Amniotic epithelial cell (primary cell): ENCODE measurements at places on chromosomes 12 and 14.
A peak's percentile ranks its signal among the peaks of the same experiment; 100 is the strongest.

DNA sequence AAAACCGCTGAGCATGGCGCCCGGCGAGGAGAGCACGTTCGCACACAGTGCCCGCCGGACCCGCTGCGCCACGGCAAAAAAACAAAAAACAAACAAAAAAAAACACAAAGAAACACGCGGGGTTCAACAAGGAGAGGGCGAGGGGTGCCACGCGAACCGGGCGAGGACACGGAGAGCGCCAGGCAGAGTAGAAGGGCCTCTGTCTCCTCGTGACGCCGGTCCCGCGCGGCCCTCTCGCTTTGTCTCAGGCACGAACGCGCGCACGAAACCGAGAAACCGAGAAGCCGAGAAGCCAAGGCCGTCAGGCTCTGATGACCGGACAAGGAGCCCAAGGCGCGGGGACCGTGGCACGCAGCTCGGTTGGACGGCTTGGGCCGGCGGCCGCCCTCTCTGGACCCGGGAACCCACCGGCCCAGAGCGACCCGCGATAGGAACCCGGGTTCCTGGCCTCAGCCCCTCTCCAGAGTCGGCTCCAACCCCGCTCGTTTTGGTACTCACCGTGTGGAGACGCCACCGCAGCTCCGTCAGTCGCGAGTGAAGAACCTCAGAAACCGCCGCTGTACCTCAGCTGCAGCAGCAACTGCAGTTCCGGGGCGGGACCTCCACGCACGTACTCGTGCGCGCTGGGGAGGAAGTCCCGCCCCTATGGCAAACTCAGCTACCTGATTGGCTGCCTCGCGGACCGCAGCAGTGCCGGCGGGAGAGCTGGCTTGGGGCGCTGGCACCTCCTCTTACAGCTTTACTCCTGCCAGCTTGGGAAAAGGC, at the start of the genes DDX24 and IFI27L1:
DDX24 (minus strand) TSS at position 582 of the 765 bp plus-strand sequence. CDS start 1,460 bp downstream, outside the sequence.
IFI27L1 (plus strand) TSS at position 690 of the 765 bp plus-strand sequence. CDS start 15,628 bp downstream, outside the sequence.
- DNase-seq = peak; percentile 89

DNA sequence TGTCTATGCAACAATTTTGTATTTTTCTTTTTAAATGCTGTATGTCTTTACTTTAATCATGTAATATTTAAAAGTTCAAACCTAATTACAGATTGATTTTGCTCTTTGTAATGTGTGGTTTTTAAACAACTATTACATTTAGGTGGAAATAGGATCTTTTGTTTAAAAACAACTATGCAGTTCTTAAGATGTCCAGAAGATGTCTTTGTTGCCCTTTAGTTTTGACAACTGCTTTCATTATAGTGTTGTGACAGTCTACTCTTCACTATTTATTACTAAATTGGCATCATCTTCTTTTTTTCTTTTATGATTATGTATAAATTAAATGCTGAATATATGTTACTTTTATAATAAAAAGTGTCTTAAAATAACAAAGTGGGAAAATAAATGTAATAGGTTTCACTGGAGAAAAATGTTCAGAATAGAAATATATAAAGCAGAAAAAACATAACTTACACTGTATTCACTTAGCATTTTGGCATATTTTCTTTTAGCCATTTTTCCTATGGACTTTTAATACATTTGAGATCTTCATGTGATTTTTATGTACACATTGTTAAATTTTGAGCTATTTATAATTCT, 27.1 kb upstream of the PCNX4 start:
- peak; percentile 52 for DNase-seq

DNA sequence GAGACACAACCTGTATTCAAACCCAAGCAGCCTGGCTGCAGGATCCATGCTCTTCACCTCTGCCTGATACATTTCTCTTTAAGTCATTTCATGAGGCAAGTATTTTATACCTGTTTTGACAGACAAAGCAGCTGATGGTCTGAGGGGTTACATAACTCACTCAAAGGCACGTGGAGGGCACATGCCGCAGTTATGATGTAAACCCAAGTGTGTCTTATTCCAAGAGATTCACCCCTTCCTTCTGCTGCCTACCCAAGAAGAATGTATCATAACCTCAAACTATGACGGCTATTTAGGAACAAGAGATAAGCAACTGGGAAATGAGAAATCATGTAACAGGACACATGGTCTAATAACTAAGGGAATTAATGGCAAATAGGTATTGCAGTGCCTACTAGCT, 329.8 kb upstream of the TMPO start:
- peak; percentile 67 for DNase-seq

DNA sequence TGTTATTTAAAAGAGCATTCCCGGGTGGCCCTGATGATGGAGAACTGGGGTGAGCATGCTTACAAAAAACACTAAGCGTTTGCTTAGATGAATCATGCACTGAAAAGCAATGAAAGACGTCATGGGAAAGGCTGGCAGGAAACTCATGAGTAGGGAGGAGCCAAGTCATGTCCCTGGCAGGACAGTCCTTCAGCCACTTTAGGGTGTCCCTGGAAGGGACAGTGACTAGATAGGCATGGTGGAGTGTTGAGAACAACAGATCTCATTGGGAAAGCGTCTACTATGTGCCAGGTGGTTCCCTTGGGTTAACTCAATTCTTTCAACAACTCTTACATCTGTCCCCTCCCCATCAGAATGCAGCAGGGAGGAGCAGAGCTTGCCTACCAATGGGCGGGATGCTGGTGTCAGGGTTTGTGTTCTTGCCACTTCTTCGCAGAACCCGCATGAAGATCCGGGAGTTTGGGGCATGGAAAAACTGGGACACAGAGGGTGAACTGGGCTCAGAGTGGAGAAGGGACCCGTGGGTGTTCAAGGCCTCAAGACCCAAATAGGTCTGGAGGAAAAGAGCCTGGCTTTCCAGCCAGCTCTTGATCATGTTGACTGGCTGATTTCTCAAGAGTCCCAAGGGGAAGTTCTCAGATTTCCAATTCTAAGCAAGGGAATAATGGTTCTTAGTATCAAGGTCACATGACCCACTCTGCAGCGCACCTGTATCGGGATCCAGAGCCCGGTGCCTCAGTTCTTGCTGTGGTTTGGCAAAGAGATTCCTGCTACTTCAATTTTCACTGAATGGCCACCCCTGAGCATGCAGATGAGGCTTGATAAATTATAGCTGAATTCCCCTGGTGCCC, 653.9 kb upstream of the TBX3 start:
- DNase-seq = peak; percentile 90

GRCh38 chr14:81268016-81268416, 47.3 kb upstream of the GTF2A1 start:
- DNase-seq = peak; percentile 14

DNA sequence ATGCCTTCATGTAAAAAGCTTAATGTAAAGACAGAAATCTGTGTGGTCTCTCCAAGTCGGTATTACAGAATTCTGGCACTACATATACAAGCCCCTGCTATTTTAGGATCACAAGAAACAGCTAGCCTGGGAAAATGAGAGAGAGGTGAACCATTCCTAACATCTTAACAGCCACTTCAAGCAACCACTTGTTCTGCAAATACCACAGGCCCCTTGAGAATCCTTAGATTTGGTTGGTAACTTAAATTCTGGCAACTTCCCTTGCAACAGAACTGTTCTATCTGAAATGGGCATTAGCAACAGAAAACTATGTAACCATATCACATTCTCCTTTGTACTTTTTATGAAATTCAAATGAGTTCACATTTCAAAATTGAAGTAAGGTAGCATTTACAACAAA, 68.5 kb downstream of the SPPL3 start:
- DNase-seq = no peak

- DNase-seq = no peak
Measured at GRCh38 chr14:35754671-35755070, 54.4 kb downstream of the RALGAPA1 start.

- peak; percentile 62 for DNase-seq
Measured at GRCh38 chr14:100678469-100678828, 48.2 kb upstream of the DLK1 start.

GRCh38 chr12:47269916-47270315, 190.2 kb upstream of the AMIGO2 start:
- DNase-seq = no peak

GRCh38 chr12:67056329-67056728, 212.8 kb upstream of the CAND1 start:
- no peak for DNase-seq

GRCh38 chr12:75746621-75747020, 235.2 kb upstream of the KRR1 start:
- no peak for DNase-seq

DNA sequence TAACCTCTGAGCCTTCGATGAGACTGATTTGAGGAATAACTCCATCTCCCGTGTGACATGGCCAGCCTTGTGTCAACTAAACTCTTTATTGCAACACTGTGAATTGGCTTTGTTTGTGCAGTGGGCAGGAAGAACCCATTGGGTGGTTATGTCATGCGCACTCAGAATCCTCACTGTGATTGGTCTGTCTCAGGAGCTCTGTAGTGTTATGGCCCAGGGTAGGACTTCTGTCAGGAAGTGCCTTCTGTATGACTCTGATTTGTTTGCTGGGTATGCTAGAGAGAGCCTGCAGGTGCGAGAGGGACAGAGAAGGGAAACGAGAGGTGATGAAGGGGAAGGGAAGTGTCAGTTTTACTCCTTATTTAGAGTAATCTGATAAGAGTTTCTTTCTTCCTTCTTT, 71.5 kb upstream of the DCD start:
- DNase-seq = no peak

- DNase-seq = no peak
Measured at GRCh38 chr14:36655571-36655962, 6.1 kb upstream of the PAX9 start.

GRCh38 chr12:53425515-53426150, 2.0 kb downstream of the AMHR2 start:
- DNase-seq = no peak

- no peak for DNase-seq
Measured at GRCh38 chr12:46260913-46261476, 7.8 kb downstream of the SLC38A1 start.

- no peak for DNase-seq
Measured at GRCh38 chr14:36626151-36626550, 35.5 kb upstream of the PAX9 start.

- DNase-seq = no peak
Measured at GRCh38 chr14:95238487-95239298, 81.0 kb downstream of the CLMN start.

DNA sequence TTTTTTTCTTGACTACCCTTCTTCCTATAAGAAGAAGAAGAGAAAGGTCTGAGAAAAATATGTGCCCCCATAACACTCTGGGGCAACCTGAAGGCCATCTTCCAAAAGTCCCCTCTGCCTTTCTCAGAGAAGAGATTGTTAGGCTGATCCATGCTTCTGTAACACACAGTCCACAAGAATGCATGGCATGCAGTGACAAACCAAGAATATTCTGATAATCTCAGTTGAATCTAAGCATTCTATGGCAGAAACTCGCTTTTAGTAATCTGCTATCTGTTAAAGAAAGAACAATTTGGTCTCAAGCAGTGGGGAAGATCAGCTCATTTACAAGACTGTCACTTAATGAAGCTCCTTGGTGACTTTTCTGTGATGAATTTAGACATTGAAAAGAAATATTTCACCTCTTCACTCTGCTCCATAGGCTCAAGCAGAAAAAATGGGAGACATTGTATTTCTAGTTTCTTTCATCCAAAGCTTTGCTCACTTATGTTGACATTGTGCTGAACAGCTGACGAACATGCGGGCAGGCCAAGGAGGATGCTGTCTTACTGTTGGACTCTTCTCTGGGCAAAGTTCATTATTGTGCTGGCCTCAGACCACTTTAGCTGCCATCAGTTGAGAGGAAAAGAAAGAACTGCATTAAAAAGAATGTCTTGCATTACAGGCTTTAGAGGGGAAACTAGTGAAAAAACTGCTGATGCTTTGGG, 957.1 kb downstream of the DIO2 start:
- peak; percentile 49 for DNase-seq
